Stimulated activated CD4-positive, alpha-beta T cell treated with anti-CD3 and anti-CD28 coated beads, Interleukin-4, amount 100 ng/mL, for 48 hours (primary cell): ENCODE measurements at places on chromosomes 7 and 10.

DNA sequence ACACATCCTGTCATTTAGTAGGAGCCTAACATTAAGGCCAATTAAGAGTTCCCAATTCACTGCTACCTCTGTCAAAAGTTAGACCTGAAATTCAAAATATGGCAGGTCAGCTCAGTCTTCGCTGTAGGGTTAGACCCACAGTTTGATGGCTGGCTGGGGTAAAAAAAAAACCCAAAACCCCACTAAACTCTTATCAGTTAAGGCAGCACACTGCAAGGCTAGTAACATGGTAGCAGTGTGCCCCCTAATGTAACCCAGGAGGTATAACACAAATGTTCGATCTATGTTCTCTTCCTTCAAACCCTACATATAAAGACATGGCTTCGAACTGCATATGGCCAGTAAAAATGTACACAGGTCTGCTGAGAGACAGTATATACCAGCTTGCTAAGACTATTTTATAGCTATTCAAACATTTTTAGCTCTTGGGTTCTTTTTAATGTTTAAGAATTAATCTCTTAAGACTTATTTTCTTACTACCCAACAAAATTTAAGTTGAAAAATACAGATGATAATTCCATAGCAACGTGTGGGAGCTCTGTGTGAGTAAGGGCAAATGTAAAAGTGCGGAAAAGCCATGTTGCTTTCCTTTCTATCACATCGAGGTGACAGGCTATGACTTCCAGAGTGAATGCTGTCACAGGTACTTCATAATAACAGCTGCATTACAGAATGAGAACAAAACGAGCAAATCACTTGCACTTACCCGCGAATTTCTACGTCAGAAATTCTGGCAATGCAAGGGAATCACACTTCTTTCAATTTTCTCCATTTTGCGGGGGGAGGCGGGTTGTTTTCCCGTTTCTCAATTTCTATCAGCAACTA, 168.4 kb upstream of the IMMP2L start:
- DNase-seq = no peak

- no peak for DNase-seq
Observed at GRCh38 chr10:68175949-68176348, 56.0 kb downstream of the ATOH7 start.

GRCh38 chr10:99531026-99531695, 1.6 kb upstream of the NKX2-3 start:
- DNase-seq = no peak

DNA sequence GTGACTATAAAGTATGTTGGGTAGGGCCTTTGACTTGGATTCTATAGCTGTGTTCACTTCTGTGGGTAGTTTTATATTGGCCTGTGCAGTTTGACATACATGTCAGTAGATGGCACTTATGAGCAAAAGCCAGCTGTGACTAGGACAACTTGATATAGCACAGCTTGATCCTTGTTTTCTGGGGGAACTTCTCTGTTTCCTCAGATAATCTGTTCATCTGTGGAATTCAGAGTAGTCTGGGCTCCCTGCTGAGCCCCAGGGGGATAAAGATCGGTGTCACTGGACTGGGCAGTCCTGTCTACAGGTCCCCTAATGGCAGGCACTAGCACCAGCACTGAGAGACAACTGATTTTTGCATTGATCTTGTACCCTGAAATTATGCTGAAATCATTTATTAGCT, 25.4 kb downstream of the CYP2C9 start:
- no peak for DNase-seq

DNA sequence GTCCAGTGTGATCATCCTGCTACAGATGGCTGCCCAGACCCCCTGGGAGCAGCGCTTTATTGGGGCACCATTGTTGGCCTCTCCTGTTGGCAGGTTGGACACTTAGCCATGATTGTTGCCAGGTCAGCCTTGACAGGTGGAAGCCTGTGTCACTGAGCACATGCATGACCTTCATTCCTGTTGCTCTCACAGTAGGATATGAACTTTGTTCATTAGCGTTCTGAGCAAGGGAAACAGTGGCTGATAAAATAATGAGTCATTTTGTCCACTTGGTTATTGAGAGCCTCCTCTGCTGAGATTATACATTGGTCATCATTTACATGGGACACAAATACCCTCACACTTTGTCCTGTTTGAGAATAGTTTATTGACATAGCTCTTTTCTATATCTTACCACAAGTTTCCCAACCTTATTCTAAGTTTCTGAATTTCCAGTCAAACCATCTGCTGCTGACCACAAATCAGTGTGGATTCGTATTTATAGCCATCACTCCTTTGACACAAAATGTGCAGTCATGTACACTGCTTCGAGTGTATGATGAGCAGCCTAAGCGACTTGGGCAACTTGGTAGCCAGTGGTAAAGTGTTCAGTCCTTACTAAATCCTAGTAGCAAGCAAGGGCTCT, 102.6 kb downstream of the TPST1 start:
- DNase-seq = no peak

- no peak for DNase-seq
Observed at GRCh38 chr10:101216207-101217043, 12.8 kb downstream of the LBX1 start.

- DNase-seq = no peak
Observed at GRCh38 chr7:140867467-140868462, 57.0 kb downstream of the BRAF start.

GRCh38 chr7:140983802-140984201, 30.9 kb downstream of the MRPS33 start:
- DNase-seq = no peak

DNA sequence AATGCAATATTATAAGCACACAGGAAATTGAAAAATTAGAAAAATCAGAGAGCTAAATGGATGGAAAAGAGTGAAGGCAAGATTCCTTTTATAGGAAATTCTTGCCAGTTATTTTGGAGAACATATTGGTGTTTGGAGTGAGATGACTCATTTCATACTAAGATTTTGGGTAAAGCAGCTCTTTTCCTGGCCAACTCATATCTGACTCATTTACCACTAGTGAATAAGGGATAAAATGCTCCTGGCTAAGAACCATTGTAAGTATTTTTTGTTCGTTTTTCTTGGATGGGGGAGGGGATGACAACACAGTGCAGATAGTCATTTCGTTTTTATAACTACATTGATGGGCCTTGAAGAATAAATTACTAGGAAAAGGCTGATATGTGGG, 139.3 kb downstream of the TWIST1 start:
- DNase-seq = no peak

DNA sequence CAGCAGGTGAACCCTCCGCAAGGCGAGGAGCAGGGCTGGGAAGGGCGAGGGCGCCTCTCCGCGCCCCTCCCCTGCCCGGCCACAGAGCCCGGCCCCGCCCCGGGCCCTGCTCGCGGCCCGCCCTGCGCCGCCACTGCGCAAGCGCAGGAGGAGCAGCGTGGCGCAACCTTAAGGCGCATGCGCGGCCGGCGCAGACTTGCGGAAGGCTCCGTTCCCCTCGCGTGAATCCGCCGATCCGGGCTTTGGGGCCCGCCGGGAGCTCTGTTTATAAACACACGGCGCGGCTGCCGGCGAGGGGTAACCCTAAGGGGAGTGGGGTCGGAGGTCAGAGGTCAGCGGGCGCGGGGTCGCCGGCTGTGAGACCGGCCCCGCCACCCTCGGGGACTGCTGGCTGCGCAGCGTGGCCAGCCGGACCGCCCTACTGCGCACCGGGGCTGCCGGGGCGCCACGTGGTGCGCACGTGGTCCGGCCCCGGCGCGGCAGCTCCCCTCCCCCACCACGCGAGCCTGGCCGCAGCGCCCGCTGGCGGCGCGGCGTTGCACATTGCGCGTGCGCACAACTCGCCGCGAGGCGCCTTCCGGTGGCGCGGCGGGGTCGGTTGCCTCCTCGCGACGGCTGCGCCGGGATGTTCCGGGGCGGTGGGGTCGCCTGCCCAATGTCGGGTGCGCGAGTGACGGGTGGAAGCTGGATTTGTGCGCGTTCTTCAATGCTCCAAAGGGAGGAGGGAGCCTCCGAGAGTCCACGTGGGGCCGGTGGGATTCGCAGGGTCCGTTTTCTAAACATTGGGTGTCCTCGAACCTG, 40.2 kb upstream of the FOXK1 start:
- peak; percentile 90 for DNase-seq

GRCh38 chr10:6280291-6280690, 77.6 kb downstream of the PFKFB3 start:
- DNase-seq = no peak

GRCh38 chr7:30434140-30434799, 44.3 kb downstream of the NOD1 start:
- no peak for DNase-seq

DNA sequence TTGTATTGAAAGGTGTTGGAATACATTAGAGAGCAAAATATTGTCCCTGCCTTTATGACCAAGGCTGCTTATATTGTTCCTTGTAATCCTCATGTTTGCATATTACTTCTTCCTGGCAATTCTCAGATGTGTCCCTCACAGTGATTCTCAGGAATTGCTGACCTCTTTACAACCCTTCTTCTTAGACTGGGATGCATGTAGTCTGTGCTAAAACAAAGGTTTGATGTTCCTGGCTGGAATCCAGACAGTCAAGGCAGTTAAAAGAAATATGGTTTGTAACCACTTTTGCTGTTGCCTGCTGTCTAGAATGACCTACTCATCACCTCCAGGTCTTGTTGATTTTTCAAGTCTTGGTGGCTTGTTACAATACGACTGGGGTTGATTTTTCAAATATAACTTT, 367.6 kb downstream of the HGF start:
- no peak for DNase-seq

DNA sequence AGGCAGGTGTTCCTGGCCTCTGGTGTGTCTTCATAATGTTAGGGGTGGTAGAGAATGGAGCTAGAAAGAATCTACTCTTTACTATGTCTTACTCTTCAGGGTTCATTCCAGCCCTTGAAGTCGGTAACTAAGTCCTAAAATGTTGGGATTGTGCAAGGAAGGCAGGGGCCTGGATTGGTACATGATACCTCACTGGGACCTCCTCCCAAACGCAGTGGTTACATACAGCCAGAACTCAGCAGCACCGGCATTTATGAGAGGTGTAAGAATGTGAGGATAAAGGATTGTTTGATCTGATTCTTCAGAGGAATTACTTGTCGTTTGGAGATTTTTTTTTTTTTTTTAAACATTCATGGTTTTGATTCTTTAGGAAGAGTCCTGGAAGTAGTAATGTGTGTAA, 6.9 kb downstream of the COMTD1 start:
- DNase-seq = no peak

DNA sequence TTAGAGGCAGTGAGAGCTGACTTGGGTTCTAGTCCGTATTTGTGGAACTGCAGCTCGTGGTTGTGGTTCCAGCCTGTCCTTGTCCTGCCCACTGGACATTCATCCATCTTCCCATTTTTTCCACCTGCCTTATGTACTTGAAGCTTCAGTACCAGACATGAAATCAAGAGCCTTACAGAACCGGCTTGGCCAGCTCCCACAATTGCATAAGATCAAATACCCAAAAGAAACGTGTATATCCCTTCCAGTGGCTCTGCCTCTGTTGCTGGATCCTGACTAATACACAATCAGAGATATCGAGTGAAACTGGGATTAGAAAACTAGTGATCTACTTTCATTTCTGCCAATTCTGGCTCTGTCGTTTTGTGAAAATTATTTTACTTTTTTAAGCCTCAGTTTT, 23.8 kb upstream of the LIPA start:
- no peak for DNase-seq

GRCh38 chr10:71028066-71028465, 139.7 kb upstream of the PCBD1 start:
- DNase-seq = no peak

- no peak for DNase-seq
Observed at GRCh38 chr7:1059200-1060091, 15.1 kb downstream of the GPR146 start.

DNA sequence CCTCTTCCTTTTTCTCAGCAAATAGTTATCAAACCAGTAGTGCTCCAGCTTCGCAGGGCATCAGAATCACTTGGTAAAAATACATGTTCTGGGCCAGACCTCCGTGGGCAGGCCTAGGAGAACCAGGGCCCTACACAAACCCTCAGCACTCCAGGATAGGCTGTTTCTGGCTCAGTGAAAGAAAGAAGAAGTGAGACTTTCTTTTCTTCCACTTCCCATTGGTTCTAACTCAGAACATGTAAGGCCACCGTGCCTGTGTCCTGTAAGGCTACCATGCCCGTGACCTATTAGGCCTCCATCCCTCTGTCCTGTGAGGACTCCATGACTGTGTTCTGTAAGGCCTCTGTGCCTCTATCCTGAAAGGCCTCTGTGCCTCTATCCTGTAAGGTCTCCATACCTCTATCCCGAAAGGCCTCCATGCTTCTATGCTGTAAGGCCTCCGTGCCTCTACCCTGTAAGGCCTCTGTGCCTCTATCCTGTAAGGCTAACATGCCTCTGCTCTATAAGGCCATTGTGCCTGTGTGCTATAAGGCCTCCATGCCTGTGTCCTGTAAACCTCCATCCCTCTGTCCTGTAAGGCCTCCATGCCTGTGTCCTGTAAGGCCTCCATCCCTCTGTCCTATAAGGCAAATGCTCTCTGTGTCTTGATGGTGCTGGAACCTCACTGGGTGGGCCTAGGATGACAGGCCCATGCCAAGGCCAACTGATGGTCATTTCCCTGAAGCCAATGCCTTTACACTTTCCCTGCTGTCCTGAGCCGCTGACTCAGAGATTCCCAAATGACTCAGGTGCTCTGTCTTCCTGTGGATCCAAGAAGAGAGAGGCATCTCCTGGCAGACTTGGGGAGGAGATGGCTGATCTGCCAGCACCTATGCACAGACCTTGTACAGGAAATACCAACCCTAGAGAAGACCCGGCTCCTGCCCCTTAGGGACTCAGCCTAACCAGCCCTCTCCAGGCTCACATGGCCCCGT, 96.6 kb upstream of the CACUL1 start:
- no peak for DNase-seq

DNA sequence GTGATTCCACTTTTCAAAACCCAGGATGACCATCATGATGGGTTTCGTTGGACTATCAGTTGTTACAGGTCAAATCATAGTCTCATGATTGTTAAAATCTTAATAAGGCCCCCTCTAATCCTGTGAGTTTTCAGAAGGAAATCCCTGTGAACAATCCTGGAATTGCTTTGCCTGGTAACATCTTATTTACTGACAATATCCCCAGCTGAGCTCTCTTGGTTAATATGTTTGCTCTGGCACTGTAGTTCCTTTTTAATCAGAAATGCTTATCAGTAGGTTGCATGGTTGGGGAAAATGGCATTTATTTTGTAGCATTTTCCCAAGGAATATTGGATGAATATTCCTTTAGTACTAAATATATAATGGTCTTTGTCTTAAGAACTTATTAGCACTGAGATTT, 163.9 kb downstream of the TCF7L2 start:
- no peak for DNase-seq

DNA sequence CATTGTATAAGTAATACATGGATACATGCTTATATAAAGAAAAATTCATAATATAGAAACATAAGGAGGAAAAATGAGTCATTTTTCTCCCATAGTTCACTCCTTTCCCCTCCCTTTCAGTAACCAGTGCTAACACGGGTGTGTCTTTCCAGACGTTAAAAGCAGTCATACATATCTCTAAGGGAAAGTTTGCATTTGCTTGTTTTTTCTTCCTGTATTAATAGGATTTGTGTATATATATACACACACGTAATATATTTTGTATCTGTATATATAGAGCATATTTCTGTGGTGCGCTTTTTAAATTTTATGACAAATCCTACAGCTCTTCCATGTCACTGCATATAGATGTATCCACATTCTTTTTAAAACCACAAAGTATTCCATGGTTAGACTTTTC, 78.8 kb downstream of the RALA start:
- no peak for DNase-seq

GRCh38 chr10:29783201-29783947, 148.6 kb upstream of the SVIL start:
- no peak for DNase-seq

GRCh38 chr10:98481404-98481945, 34.7 kb upstream of the HPS1 start:
- no peak for DNase-seq
